ENCODE measurements at places on chromosomes 6 and 20. TPM values are rescaled to one million over a fixed set of nuclear protein-coding genes. Genes with fewer than 3 reads are reported as not detected.

The UTRN gene
- 48.3 TPM for total RNA-seq

GRCh38 chr6:489001-489400, 97.4 kb downstream of the IRF4 start:
- H3K4me1 ChIP-seq, result peaks cover 80% of the 10 kb centered on the region
- peak overlapping the region; percentile 62 for H3K4me3 ChIP-seq
- no peak for DNase-seq
- H3K27me3 ChIP-seq, result no peaks in the 10 kb centered on the region
- H3K27ac ChIP-seq, result peak overlapping the region; percentile 99

The ULBP3 gene
- not detected for total RNA-seq

The ID4 gene
- total RNA-seq, result not detected

The HFE gene
- total RNA-seq, result 0.13 TPM

- no peak for DNase-seq
- no peak overlapping the region for H3K27ac ChIP-seq
- H3K4me1 ChIP-seq, result no peaks in the 10 kb centered on the region
- H3K36me3 ChIP-seq, result no peaks in the 10 kb centered on the region
- no peak overlapping the region for H3K4me3 ChIP-seq
Measured at GRCh38 chr6:168530653-168531071, 89.7 kb downstream of the SMOC2 start.

- H3K36me3 ChIP-seq, result no peaks in the 10 kb centered on the region
- no peak overlapping the region for H3K27ac ChIP-seq
- H3K27me3 ChIP-seq, result no peaks in the 10 kb centered on the region
- H3K4me3 ChIP-seq, result no peak overlapping the region
- DNase-seq, result no peak
Measured at GRCh38 chr6:50889935-50890334, 71.3 kb downstream of the TFAP2B start.

- H3K27me3 ChIP-seq, result no peaks in the 10 kb centered on the region
- H3K27ac ChIP-seq, result no peak overlapping the region
- no peak overlapping the region for H3K4me3 ChIP-seq
- H3K36me3 ChIP-seq, result no peaks in the 10 kb centered on the region
Measured at GRCh38 chr6:79465381-79465780, 71.8 kb downstream of the LCA5 start.

DNA sequence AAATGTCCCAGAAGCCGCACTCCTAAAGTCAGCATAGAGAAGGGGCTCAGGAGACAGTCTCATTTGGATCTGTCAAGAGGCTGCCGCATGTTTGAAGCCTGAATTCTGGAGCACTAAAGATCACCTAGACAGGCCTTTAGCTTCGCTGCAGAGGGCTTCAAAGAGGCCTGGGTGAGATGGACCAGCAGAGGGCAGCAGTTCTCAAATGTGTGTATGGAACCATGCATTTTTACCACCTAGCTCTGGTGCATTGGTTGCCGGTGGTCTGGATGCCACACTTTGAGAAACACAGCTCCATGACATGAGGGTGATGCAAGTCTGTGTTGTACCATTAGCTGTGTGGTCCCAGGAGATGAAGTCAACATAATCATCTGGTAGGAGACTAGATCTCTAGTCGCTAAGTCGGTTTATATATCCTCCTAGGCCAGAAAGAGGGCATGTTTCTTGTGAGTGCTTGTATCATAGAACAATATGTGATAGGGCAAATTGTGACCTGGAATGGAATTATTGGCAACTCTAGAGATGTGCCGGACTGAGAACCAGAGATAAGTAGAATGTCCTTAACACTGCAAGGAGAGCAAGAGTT, 64.8 kb downstream of the KIAA0319 start:
- H3K27ac ChIP-seq, result no peak overlapping the region
- no peaks in the 10 kb centered on the region for H3K36me3 ChIP-seq
- peaks cover 6% of the 10 kb centered on the region for H3K4me1 ChIP-seq
- H3K27me3 ChIP-seq, result peaks cover 27% of the 10 kb centered on the region
- H3K4me3 ChIP-seq, result no peak overlapping the region

GRCh38 chr20:58092871-58093270, 135.6 kb downstream of the ANKRD60 start:
- no peak overlapping the region for H3K4me3 ChIP-seq
- no peak for DNase-seq
- H3K36me3 ChIP-seq, result no peaks in the 10 kb centered on the region
- H3K4me1 ChIP-seq, result no peaks in the 10 kb centered on the region
- peaks cover 8% of the 10 kb centered on the region for H3K27me3 ChIP-seq
- H3K27ac ChIP-seq, result no peak overlapping the region

The HTR1E gene
- not detected for total RNA-seq

Measured in activated T-helper 1 cell treated with anti-CD3 and anti-CD28 coated beads, Interleukin-12 subunit alpha, Interleukin-12 subunit beta, Interleukin-2, Interleukin-4 antibody, amounts not matched to agents 30 ng/mL and 10 ng/mL and 1 ng/mL, durations not matched to agents 14 hours and 24 hours and 36 hours (primary cell).